ENCODE measurements at places on chromosomes 12 and 14. TPM values are rescaled to one million over a fixed set of nuclear protein-coding genes. Genes with fewer than 3 reads are reported as not detected.

The C12orf50 gene
- 7.7 TPM for total RNA-seq

The XPOT gene
- 23.6 TPM for total RNA-seq

DNA sequence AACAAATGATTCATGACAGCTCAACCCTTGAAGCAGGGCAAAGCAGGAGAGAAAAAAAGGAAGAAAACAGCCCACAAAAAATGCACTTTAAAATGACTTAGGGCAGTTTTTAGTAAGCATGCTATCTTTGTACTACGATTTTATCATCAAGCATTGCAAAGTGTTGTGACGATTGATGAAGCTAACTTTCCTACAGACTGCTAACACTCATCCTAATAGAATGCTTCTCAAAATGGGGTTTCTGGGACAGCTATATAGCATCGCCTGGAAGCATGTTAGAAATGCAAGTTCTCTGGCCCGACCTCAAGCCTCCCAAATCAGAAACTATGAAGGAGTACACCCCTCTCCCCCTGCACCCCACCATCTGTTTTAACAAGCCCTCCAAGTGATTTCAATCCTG is 256.4 kb downstream of the SSPN start:
- no peaks in the 10 kb centered on the region for H3K36me3 ChIP-seq
- no peak overlapping the region for H3K27ac ChIP-seq
- DNase-seq, result no peak
- no peak overlapping the region for H3K4me3 ChIP-seq

DNA sequence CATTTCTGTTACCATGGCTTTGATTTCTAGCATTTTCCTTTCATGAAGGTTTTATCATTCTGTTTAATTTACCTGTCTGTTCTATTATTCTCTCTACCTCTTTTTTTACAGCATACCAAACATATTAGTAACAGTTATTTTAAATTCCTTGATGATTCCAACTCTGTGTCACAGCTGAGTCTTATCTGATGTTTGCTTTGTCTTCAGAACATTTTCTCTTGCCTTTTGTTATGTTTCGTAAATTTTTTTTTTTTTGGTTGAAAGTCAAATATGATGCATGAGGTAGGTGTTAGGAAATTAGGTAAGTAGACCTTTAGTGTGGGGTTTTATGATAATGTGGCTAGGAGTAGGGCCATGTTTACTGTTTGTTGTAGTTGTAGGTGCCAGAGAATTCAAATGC is 496.4 kb downstream of the FOXG1 start:
- H3K27ac ChIP-seq, result no peak overlapping the region
- no peaks in the 10 kb centered on the region for H3K4me1 ChIP-seq
- H3K27me3 ChIP-seq, result no peaks in the 10 kb centered on the region
- H3K4me3 ChIP-seq, result no peak overlapping the region

The SYT1 gene
- 24.3 TPM for total RNA-seq

The VASH1 gene
- 23.4 TPM for total RNA-seq

DNA sequence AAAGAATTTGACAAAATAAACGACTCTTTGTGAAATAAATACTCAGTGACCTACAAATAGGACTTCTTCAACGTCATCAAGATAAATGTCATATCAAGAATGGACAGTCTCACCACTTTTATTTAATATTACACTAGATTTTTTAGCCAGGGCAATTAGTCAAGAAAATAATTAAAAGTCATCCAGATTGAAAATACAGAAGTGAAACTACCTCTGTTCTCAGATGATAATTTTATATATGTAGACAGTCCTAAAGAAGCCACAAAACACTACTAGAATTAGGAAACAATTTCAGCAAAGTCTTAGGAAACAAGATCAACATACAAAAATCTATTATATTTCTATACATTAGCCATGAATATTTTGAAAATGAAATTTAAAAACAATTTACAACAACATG is 689.6 kb upstream of the SEL1L start:
- no peak overlapping the region for H3K4me3 ChIP-seq
- no peaks in the 10 kb centered on the region for H3K27me3 ChIP-seq
- DNase-seq, result no peak
- H3K27ac ChIP-seq, result no peak overlapping the region

DNA sequence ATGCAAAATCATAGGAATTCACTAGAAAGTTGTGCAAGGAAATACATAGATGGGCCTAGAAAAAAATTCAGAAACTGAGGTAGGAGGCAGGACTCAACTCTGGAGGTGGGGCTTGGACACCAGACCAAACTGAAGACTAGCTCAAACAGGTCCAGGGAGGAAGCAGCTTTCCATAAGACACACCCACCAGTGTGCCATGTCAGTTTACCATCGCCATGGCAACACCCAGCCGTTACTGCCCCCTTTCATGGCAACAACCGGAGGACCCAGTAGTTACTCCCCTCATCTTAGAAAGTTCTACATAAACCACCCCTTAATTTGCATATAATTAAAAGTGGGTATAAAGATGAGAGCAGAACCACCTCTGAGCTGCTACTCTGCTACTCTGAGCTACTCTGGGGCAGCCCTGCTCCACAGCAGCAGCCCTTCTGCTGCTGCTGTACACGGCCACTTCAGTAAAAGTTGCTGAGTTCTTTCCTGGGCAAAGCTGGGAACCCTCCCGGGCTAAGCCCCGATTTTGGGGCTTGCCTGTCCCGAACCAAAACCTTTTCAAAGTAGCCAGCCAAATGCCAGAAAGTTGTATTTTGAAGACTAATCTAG is 30.8 kb upstream of the NINJ2 start:
- no peak for DNase-seq
- no peak overlapping the region for H3K27ac ChIP-seq
- no peaks in the 10 kb centered on the region for H3K36me3 ChIP-seq
- H3K4me1 ChIP-seq, result no peaks in the 10 kb centered on the region
- no peaks in the 10 kb centered on the region for H3K27me3 ChIP-seq

DNA sequence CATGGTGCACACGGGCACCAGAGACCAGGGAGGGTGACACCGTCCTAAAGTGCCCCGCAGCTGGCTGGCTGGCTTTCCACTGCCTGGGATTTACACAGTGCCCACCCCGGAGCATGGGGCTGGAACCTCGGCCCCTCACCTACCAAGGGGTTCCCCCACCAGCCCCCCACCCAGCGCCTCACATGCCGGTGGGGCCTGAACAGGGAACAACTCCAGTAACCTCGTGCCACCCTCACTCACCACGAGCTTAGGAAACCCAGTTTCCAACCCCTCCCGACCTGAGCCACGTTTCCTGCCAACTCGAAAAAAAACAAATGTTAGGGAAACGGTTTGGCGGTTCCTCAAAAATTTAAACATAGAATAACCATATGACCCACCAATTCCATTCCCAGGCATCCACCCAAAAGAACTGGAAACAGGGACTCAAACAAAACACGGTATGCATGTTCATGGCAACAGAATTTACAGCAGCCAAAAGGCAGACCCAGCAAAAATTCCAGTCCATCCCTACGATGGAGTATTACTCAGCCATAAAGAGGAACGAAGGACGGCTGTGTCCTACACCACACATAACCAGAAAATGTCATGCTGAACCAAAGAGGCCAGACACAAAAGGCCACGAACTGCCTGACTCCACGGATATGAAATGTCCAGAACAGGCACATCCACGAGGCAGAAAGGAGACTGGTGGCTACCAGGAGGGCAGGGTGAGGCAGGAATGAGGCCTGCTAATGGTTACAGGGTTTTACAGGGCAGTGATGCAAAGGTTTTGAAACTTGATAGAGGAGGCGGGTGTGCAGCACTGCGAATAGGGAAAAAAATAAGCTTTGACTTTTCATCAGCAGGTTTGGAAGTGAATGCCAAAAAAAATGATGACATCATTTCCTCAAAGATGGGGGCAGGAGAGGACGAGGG is 68.9 kb downstream of the NCOR2 start:
- no peaks in the 10 kb centered on the region for H3K36me3 ChIP-seq
- H3K27ac ChIP-seq, result peak overlapping the region; percentile 52
- H3K27me3 ChIP-seq, result no peaks in the 10 kb centered on the region
- no peak overlapping the region for H3K4me3 ChIP-seq

The CMA1 gene
- not detected for total RNA-seq

The CLEC2B gene
- total RNA-seq, result 20.2 TPM

The CDC42BPB gene
- 138 TPM for total RNA-seq

DNA sequence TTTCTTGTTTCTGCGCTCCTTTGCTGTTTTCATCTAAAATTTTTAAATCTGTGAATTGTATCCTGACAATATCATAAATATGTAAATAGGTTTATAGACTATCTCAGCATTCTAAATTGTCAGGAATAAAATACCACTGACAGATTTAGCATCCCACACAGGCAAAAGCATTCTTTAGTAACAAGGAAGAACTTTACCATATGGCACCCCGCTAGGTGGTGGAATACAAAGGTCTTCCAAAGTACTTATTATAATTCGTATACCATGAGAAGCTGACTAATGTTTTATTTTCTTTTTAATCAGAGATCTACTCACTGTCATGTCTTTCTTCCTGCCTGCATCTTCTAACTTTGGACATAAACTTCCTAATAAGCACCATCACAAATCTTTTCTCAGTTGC is 328.8 kb upstream of the NOVA1 start:
- H3K36me3 ChIP-seq, result no peaks in the 10 kb centered on the region
- no peak overlapping the region for H3K4me3 ChIP-seq
- no peak for DNase-seq
- no peak overlapping the region for H3K27ac ChIP-seq
- no peaks in the 10 kb centered on the region for H3K27me3 ChIP-seq

The ADAM21 gene
- not detected for total RNA-seq

GRCh38 chr12:103881261-103881660 is 40.2 kb upstream of the NT5DC3 start:
- no peaks in the 10 kb centered on the region for H3K36me3 ChIP-seq
- no peak overlapping the region for H3K27ac ChIP-seq
- no peak for DNase-seq
- H3K4me1 ChIP-seq, result no peaks in the 10 kb centered on the region
- H3K27me3 ChIP-seq, result no peaks in the 10 kb centered on the region

The POTEM gene
- total RNA-seq, result not detected

DNA sequence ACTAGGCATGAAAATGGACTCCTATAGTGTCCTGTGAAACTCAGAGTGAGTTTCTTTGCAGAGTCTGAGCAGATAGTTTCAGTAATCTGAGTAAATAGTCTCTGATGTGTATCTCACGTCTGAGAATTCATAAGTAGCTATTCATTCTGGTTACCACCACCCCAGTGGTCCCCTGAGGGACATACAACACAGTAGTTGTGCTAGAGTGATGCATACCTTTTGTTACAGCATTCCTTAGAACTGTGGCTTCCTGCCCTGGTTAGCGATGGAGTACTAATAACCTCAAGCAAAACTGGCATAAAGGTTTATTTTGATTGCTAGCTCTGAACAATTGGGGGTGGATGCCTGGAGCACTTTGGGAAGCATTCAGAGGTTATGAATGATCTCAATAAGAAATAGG is 114.7 kb downstream of the DAAM1 start:
- no peak overlapping the region for H3K4me3 ChIP-seq
- H3K27ac ChIP-seq, result no peak overlapping the region
- H3K36me3 ChIP-seq, result no peaks in the 10 kb centered on the region
- no peak for DNase-seq

DNA sequence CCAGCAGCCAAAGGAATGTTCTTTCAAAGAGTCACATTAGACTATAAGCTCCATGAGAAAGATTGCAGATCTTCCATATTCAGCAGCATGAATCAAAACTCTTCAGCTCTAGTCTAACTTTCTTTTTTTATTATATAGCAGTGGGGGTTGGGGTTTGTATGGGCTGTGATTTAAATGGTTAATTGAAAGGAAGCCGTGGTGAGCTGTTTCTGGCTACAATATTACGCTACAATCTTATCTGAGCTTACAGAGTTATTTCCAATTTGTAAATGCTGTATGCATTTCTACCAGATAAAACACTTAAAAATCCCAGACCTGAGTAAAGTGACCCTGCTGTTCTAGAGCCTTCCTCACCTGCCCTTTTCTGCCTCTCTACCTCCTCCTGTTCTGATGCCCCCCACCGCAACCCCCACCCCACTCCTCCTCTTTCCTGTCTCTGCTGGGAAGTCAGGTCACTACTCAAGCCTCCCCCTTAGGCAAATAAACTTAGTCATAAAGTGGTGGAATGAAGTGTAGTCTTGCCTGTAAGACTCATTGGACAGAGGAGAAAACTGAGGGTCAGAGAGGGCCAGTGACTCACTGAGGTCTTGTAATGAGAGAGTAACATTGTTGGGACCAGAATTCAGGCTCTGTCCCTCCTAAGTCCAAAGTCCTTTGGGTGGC is 1089.5 kb downstream of the BCL11B start:
- no peak overlapping the region for H3K4me3 ChIP-seq
- H3K27me3 ChIP-seq, result no peaks in the 10 kb centered on the region
- H3K27ac ChIP-seq, result no peak overlapping the region
- H3K4me1 ChIP-seq, result no peaks in the 10 kb centered on the region
- no peaks in the 10 kb centered on the region for H3K36me3 ChIP-seq

DNA sequence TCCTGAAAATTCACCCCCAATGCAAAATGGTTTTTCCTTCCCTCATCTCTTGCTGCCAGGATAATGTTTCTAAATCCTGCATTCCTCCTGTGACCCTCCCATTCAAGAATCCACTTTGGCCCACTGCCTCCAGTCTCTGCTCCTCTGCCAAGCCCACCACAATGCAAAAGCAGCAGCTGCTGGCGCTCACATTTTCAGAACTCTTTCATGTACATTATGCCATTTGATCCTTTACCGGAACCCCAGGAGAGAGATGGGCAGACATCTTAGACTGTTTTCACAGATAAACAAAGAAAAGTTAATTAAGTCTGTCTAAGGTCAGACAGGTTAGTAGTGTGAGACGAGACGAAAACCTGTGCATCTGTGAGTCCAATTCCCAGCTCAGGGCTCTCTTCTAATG is 12.9 kb downstream of the LRIG3 start:
- H3K36me3 ChIP-seq, result no peaks in the 10 kb centered on the region
- H3K4me3 ChIP-seq, result no peak overlapping the region
- no peaks in the 10 kb centered on the region for H3K27me3 ChIP-seq
- DNase-seq, result no peak
- no peaks in the 10 kb centered on the region for H3K4me1 ChIP-seq
- no peak overlapping the region for H3K27ac ChIP-seq

All from uterus (tissue), 4 donors.